ENCODE measurements at places on chromosomes 16 and 17. TPM values are rescaled to one million over a fixed set of nuclear protein-coding genes. Genes with fewer than 3 reads are reported as not detected.

DNAH17 gene
- 0.46 TPM for polyA plus RNA-seq

KAT8 gene
- 26.4 TPM for polyA plus RNA-seq

PRKCB gene
- 0.05 TPM for polyA plus RNA-seq

NATD1 gene
- 3.3 TPM for polyA plus RNA-seq

CBX2 gene
- polyA plus RNA-seq: 2.3 TPM

NT5C gene
- 29.9 TPM for polyA plus RNA-seq

SLC6A2 gene
- 0.10 TPM for polyA plus RNA-seq

GRCh38 chr16:65937455-65937854 lies 429.0 kb upstream of the CDH5 start:
- no peak overlapping the region for H3K27ac ChIP-seq
- H3K36me3 ChIP-seq: no peaks in the 10 kb centered on the region
- no peaks in the 10 kb centered on the region for H3K27me3 ChIP-seq
- no peak for DNase-seq
- H3K4me1 ChIP-seq: no peaks in the 10 kb centered on the region
- H3K4me3 ChIP-seq: no peak overlapping the region

DNA sequence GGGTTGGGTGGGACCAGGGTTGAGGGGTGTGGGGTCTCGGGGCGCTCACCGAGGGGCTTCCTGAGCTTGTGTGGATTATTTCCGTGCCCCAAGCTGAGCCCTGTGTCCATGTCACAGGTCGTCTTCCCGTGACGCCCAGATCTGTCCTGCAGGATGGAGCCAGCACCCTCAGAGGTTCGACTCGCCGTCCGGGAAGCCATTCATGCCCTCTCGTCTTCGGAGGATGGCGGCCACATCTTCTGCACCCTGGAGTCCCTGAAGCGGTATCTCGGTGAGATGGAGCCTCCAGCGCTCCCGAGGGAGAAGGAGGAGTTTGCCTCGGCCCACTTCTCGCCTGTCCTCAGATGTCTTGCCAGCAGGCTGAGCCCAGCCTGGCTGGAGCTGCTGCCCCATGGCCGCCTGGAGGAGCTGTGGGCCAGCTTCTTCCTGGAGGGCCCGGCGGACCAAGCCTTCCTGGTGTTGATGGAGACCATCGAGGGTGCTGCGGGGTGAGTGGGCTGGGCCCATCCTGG lies 1.0 kb downstream of the TELO2 start:
- no peak for DNase-seq
- no peak overlapping the region for H3K27ac ChIP-seq
- peaks cover 2% of the 10 kb centered on the region for H3K36me3 ChIP-seq
- H3K27me3 ChIP-seq: no peaks in the 10 kb centered on the region
- H3K4me3 ChIP-seq: peak overlapping the region; percentile 77
- H3K4me1 ChIP-seq: peaks cover 19% of the 10 kb centered on the region

- H3K4me3 ChIP-seq: no peak overlapping the region
- no peaks in the 10 kb centered on the region for H3K4me1 ChIP-seq
- DNase-seq: no peak
- no peaks in the 10 kb centered on the region for H3K36me3 ChIP-seq
- H3K27me3 ChIP-seq: no peaks in the 10 kb centered on the region
Measured at GRCh38 chr17:56603486-56604238, 10.2 kb downstream of the NOG start.

- H3K36me3 ChIP-seq: no peaks in the 10 kb centered on the region
- H3K4me3 ChIP-seq: no peak overlapping the region
- H3K27ac ChIP-seq: no peak overlapping the region
Measured at GRCh38 chr17:17440938-17441675, 35.7 kb upstream of the MED9 start.

DNA sequence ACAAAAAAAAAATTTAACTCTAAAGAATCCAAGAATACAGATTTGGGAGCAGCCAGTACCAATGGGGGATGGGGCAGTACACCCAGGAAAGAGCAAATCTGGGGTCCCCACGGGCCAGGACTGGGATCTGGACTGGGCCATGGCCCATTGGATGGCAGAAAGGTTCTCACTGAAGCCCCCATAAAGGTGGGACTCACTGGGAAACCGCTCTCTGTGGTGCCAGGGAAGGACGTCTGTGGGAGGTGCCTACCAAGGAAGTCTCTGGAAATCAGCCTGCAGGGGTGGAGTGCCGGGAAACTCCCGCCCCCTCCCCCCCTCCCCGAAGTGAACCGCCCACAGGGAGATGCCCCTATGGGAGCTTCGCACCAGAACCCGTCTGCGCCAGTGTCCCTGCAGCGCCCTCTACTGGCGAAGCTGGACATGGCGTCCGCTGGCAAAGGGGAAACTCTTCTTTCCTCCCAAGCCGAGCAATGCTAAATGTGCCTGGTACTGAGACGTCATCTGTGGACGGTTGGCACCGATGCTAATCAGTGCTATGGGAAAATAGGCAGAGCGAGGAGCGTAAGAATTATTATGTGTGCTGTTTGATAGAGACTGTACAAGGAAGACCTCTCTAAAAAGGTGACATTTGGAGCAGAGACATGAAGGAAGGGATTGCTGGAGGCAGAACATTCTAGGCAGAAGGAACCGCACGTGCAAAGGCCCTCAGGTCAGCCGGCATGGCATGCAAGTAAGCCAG lies 671.1 kb downstream of the WWOX start:
- no peaks in the 10 kb centered on the region for H3K27me3 ChIP-seq
- no peak for DNase-seq
- no peaks in the 10 kb centered on the region for H3K36me3 ChIP-seq
- no peak overlapping the region for H3K4me3 ChIP-seq

GRCh38 chr17:67476787-67477335 lies 99.8 kb downstream of the PITPNC1 start:
- H3K4me1 ChIP-seq: peaks cover 19% of the 10 kb centered on the region
- H3K4me3 ChIP-seq: no peak overlapping the region
- DNase-seq: no peak
- no peaks in the 10 kb centered on the region for H3K36me3 ChIP-seq
- no peaks in the 10 kb centered on the region for H3K27me3 ChIP-seq

Measured in keratinocyte (primary cell).